Skeletal muscle cell (primary cell): ENCODE measurements at places on chromosomes 16 and 17.

DNA sequence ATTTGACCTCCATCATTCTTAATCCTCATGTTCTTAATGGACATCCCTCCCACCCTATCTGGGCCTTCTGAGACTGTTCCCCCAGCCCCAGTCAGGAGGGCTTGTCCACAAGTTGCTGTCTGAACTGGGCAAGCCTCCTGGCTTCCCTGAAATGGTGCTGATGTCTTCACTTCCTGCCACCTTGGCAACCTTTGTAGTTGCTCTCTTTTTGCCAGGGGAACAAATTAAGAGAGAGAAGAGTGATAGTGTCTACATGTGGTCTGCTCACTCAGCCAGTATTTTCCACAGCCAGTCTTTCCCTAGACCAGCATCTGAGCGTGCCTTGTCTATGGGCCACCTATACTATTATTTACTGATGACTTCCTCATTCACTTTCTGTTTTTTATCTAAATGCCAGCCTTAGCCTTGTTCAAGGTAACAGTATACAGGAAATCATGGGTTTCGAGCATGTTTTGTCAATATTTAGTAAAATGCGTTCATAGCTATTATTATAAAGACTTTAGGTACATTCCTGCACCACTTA, 710.1 kb downstream of the MAF start:
- DNase-seq = no peak

DNA sequence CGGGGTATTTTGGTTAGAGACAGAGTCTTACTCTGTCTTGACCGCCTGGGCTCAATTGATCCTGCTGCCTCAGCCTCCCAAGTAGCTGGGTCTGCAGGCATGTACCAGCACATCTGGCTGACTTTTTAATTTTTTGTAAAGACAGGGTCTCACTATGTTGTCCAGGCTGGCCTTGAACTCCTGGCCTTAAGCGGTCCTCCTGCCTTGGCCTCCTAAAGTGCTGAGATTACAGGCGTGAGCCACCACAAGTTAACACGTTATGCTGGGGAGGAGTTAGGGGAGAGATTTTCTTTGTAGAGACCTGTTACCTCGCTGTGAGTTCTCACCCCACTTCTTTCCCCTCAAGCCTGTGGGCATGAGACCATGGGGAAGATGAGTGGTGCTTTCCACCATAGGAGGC, 1.8 kb upstream of the CES4A start:
- DNase-seq = no peak

DNA sequence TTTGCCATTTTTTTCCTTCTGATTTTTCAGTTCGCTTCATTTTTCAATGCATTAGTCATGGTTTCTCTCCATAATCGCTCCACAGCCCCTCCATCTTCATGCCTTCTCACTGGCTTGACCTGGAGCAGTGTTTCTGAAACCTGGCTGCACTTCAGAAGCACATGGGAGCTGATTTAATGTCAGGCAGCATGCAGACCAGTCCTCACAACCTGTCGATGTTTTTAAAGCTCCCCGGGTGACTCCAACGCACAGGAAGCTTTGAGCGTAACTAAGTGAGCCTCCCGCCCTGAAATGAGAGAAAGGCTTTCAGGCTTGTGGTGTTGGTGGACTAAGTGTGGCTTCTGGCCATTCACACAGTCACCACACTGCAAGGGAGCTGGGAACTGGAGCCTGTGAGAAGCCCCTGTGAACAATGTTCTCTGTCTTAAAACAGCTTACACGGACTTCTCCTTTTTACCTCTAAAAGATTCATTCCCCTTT, 16.8 kb upstream of the DRG2 start:
- DNase-seq = no peak

GRCh38 chr17:81557276-81558114, 5.3 kb upstream of the FAAP100 start:
- no peak for DNase-seq

GRCh38 chr16:24975428-24975889, 39.7 kb downstream of the ARHGAP17 start:
- DNase-seq = no peak

GRCh38 chr17:61467416-61468262, 15.4 kb downstream of the TBX4 start:
- DNase-seq = no peak

DNA sequence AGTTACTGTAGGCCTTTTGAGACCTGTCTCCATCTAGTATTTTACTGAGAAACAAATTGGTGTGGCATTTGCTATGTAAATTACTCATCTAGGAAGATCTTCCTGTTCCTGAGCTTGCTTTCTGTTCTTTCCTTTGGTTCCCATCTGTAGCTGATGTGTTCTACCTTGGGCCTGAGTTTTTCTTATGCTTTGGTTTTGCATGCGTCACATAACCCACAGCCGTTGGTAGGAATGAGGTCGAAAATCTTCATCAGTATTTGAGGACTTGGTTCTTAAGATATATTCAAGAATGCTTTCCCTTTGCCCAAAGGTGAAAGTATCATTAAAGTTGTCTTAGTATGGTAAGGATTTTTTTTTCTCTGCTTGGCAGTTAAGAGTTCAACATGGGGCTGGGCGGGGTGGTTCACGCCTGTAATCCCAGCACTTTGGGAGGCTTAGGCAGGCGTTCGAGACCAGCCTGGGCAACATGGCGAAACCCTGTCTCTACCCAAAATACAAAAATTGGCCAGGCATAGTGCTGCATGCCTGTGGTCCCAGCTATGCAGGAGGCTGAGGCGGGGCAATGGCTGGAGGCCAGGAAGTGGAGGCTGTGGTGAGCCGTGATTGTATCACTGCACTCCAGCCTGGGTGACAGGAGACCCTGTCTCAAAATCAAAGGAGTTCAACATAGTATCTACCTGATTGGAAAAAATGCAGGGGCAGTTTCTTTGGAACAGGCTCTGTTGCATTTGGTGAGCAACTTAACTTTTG, 28.8 kb downstream of the IST1 start:
- DNase-seq = no peak

DNA sequence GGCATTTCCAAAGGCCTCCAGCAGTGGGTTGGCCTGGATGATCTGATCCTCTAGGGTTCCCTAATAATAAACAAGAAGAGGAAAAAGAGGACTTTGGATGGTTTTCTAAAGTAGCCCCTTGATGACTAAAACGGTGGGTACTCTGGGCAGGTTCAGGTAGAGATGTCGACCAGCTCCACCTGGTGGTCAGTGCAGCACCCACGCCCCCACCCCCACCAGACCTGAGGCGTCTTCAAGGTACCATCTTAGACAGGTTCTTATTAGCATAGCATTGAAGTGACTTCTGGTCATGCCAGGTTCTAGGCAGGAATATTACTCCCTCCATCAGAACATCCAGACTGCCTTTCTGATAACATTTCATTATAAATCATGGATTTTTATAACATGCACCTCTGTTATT, 15.0 kb downstream of the MYH13 start:
- no peak for DNase-seq

GRCh38 chr16:68987734-68988457, 117.6 kb upstream of the HAS3 start:
- DNase-seq = no peak

GRCh38 chr16:12468552-12468951, 335.1 kb downstream of the CPPED1 start:
- DNase-seq = no peak
